Right atrium auricular region (tissue), 2 donors: ENCODE measurements at places on chromosomes 4 and X. TPM values are rescaled to one million over a fixed set of nuclear protein-coding genes. Genes with fewer than 3 reads are reported as not detected.

Gene AFF2
- total RNA-seq = 0.89 TPM

Gene TRIM60
- total RNA-seq = not detected

Gene NOX1
- 0.82 TPM for total RNA-seq

Gene NLGN3
- 0.98 TPM for total RNA-seq

Gene GAGE12J
- not detected for total RNA-seq

DNA sequence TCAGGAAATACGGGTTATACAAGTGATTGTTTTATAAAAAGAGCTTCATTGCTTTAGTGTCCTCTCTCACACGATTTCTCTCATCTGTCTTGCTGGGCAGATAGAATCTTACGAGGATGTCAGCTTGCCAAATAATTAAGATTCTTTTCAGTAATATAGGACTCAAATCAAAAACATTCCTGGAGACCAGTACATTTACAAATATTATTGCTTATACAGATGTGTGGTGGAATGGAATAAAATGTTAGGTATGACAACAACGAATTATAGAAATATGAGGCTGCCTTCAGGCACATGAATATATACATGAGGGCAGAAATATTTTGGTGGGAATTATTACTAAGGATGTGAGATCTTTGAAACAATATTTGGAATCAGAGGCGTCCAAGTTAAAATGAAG is 88.9 kb downstream of the GC start:
- DNase-seq = no peak

DNA sequence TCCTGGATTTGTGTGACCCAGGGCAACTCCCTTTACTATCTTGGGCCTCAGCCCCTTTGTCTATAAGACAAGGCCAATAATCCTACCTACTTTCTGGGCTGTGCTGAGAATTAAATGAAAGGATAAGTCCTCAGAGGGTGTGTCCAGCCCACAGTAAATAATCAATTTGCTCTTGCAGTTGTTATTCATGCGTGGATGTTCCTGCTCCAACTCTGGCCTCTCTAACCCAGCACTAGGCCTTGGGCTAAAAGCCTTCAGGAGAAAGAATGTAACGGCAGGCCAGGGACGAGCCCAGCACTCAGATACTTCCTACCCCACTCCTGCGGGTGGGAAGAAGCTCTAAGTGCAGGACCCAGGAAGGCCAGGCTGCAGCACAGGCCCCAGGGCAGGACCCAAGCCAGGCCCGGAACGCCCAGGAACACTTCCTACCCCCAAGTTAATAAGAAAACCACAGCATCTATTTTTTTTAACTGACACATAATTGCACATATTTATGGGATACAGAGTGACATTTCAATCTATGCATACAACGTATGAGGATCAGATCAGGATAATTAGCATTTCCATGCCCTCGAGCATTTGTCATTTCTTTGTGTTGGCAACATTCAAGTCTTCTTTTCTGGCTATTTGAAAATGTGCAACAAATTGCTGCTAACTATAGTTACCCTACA is 179.6 kb upstream of the RBPJ start:
- no peak for DNase-seq

DNA sequence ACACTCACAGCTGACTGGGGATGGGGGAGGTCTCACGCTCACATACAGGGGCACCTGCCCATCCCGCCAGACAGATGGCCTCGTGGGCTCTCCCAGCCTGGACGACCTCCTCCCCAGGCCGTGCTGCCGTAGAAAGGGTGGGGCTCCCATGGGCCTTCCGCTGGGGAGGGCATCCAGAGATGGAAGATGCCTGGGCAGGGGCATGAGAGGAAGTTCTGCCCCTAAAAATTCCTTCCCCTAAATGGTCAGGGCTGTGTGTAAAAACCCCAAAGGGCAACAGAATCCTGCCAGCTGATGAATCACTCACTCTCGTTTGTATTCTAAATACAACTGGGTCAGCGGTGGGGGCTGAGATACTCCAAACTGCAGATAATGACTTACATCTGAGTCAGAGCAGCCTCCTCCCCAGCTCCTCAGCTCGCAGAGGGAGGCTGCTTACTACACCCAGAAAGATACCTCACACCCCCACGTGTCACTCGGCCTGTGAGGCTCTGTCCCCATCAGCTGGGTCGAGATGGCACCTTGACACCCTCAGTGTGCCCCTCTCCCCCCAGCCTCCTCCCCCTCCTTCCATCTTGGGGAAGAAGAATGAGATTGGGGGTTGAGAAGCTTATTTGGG is 10.1 kb downstream of the WDR1 start:
- DNase-seq = peak; percentile 97

DNA sequence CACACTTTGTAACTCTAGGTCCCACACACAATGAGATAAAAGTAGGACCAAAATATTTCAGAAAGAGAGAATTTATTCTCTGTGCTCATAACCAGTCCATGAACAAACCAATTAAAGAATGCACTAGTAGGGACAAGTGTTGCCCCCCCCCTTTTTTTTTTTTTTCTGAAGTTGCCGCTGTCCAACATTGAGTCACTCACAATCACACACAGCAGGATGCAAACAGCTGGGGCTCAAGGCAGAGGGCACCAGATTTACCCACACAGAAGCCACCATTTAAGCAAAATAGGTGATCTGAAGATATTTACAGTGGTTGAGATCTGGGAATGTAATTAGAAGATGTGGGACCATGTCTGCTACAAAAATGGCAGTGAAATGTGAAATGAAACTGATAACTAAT is 850.9 kb upstream of the SLIT2 start:
- DNase-seq = no peak

DNA sequence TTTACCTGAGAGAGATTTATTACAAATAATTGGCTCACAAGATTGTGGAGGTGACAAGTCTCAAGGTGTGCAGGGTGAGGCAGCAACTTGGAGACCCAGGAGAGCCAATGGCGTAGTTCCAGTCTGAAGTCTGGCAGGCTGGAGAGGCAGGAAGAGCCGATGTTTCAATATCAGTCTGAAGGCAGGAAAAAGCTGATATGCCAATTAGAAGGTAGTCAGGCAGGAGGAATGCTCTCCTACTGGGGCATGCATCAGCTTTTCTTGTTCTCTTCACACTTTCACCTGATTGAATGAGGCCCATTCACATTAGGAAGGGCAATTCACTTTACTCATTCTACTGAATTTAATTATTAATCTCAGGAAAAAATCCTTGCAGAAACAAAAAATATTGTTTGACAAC is 1351.7 kb upstream of the ADGRL3 start:
- DNase-seq = no peak

DNA sequence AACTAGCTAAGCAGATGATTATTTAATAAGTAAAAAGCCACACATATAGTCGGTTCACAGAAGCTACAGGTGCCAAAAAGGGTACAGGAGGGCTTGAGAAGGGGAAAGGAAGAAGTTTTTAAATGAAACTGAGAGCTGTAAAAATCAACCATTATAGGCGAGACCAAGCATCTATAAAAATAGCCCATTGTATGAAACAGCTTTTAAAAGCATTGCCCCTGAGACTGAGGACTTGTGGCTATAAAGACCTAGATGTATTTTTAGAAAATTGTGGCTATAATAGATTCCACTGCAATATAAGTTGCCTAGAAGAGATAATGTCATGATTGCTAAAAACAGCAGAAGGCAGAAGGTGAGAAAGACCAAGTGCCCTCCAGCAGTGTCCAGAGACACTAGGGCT is 15.0 kb upstream of the TTC29 start:
- no peak for DNase-seq

GRCh38 chrX:47798861-47799260 is 37.8 kb upstream of the ZNF81 start:
- no peak for DNase-seq

- DNase-seq = no peak
Measured at GRCh38 chrX:134794692-134795091, 136.4 kb upstream of the PLAC1 start.

GRCh38 chr4:186726426-186727168 is 2.9 kb upstream of the FAT1 start:
- DNase-seq = no peak

GRCh38 chrX:7132335-7133049 is 15.0 kb upstream of the STS start:
- no peak for DNase-seq

DNA sequence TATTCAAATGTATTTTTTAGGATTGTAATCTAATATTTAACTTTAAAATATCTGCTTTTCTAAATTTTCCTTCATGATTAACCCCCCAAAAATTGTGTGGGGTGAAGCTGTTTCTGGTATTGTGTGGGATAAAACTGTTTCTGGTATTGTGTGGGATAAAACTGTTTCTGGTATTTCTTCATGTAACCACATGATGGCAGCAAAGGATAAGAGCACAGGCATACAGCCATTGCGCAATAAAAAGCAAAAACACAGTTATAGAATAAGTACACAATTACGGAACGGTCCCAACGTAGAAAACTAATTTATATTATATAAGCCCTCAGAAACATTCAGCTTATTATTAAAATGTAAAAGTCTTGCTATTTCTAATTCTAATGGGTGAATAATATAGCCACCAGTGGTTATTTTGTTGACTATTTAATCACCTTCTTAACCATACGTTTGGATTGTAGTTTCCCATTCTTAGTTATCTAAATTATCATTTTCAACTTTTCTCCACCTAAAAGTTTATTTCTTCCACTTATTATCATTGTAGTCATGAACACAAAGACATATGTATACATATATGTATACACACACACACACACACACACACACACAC is 333.9 kb upstream of the FSTL5 start:
- no peak for DNase-seq

- no peak for DNase-seq
Measured at GRCh38 chrX:475926-476723, 89.4 kb upstream of the PPP2R3B start.

DNA sequence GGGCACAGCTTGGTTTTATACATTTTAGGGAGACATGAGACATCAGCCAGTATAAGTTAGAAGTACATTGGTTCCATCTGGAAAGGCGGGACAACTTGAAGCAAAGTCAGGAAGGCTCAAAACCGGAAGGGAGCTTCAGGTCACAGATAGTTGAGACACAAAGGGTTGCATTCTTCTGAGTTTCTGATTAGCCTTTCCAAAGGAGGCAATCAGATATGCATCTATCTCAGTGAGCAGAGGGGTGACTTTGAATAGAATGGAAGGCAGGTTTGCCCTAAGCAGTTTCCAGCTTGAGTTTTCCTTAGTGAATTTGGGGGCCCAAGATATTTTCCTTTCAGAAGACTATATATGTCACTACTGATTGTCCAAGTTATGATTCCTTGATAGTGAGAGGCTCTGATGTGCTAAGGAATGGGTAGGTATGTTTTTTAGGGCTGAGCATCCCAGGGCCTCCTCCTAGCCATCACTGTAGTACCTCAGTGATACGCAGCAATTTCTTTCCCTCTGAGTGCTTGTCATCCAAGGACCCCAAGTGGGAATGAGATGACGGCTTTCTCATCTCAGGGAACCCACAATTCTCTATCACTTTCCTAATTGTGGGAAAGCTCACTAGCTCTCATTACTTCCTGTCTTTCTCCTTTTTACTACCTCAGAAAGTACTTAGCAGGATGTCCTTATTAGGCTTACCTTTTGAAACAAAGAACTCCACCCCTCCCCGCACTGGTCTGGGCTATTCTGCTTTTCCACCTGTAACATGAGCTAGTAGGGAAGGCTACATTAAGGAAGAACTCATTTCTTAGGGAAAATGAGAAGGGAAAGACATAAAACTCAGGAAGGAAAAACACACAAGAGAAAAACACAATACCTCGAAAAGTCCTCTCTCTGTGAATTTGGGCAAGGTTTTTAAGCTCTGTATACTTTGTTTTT is 632.7 kb downstream of the RAPGEF2 start:
- DNase-seq = no peak

DNA sequence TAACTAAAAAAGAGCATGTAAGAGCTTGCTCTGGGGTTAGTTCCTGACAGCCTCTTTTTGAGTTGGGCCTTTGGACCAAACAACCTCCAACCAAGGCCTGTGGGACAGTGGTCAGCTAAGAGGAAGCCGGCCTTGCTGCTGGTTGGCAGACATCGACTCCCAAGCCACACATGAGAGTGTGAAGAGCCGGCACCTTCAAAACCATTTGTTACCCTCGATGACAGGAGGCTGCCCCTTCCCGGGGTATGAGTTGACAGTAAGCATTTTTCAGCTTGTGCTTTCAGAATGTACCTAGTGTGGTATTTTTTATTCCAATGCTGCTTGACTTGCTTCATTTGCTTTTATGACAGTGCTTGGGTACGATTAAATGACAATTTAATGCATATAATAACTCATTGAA is 168.6 kb upstream of the IGFBP7 start:
- DNase-seq = no peak

DNA sequence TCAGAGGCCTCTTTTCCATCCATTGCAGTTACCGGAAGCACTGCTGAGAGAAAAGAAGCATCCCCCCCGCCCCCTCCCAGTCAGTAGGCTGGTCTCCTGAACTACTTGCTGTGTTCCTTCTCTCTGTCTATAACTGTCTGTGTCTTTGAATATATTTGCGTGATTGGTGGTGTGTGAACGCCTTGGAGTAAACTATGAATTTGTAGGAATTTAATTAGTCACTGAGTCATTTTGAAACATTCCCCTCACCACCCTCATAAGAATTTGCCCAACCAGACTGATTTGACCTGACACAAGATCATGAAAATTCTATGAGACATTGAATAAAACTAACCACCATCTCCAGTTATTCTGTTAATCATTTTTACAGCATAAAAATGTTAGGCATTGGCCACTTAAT is 6.7 kb upstream of the NXF3 start:
- no peak for DNase-seq

DNA sequence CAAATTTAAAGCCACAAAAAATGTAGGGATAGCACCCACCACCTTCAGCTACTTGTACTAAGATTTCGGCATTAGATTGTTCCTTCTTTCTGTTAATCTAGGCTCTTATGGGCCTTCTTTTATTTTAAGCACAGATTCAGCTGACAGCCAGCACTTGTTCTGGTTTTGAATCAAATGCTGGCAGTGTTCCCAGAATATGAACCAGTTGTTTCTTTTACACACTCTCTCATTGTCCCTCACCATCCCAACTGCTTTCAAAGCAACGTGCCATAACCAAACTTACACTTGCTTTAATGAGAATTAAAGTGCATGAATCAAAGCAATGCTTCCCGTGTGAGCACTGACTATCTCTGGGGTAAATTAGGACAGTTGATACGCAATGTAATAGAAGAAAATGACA is 744.5 kb upstream of the FAM241A start:
- no peak for DNase-seq

- DNase-seq = no peak
Measured at GRCh38 chrX:9324676-9325075, 140.2 kb upstream of the TBL1X start.
